ENCODE measurements at places on chromosomes 11 and 22. TPM values are rescaled to one million over a fixed set of nuclear protein-coding genes. Genes with fewer than 3 reads are reported as not detected.

DNA sequence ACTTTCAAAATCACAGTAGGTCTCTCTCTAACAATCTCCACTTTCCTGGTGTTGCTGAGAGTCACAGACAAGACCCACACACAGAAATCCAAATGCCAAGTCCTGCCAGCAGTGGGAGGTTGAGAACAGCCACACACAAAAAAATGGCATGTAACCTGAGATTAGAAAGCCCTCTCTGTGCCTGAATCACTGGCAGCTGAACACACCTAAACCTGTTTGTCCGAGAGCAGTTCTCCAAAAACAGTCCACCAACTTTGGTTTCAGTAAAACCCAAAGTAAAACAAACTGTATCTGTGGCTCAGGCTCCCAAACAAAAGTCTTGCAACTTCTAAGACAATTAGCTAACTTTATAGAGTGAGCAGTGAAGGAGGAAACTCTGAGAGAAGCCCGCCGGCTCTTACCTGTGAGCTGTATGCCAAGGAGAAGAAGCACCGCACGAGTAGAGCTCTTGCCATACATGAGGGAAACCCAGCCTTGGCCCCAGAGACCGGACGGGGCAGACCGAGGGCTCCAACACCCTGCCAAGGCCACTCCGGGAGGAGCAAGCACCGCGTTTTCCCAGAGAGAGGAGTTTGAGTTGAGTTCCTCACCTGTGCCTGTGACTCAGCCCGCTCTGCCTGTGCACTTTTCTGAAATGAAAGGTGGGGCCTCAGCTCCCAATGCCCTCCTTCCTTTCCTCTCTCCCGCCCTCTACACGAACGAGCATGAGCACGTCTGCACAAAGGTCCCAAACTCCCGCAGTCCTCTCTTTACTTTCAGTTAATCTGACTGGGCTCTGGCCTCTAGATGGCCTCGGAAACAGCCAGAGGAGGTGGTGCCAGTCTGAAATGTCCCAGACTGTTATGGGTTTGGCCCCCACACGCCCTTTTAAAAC, at the start of gene MPZL2:
Gene MPZL2 (minus strand): TSS at position 603 of the 874 bp plus-strand sequence. CDS start 144 bp downstream, at position 459.
- peak within 1 kb of the TSS; percentile 74 for H3K4me3 ChIP-seq
- peak within 1 kb of the TSS; percentile 93 for H3K27ac ChIP-seq
- H3K4me1 ChIP-seq, result peaks cover 11% of the 10 kb centered on the region
- peaks cover 11% of the 10 kb centered on the region for H3K36me3 ChIP-seq

DNA sequence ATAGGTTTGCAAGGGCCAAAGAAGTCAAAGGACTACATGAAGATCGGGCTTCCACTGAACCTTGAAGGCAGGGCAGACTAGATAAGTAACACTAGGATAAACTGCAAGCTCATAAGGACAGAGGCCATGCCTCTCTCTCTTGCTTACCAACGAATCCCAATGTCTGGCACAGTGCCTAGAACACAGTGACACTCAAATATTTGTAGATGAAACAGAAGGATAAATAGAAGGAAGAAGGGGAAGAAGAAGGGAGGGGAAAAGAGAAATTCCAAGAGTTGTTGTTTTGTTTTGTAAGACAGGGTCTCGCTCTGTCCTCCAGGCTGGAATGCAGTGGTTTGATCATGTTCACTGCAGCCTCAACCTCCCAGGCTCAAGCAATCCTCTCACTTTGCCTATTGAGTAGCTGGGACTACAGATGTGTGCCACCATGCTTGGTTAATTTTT, 26.9 kb downstream of the SIK3 start:
- peaks cover 40% of the 10 kb centered on the region for H3K4me1 ChIP-seq
- H3K27me3 ChIP-seq, result no peaks in the 10 kb centered on the region
- DNase-seq, result peak; percentile 55
- peak overlapping the region; percentile 58 for H3K27ac ChIP-seq
- no peaks in the 10 kb centered on the region for H3K36me3 ChIP-seq
- no peak overlapping the region for H3K4me3 ChIP-seq

Gene DUSP8
- 0.09 TPM for total RNA-seq

Gene OR51M1
- not detected for total RNA-seq

Gene CALCB
- 0.19 TPM for total RNA-seq

Gene OR8D2
- not detected for total RNA-seq

Measured in liver (tissue), 10 donors.